ENCODE measurements at places on chromosomes 7 and 10. TPM values are rescaled to one million over a fixed set of nuclear protein-coding genes. Genes with fewer than 3 reads are reported as not detected.

- DNase-seq, result no peak
Measured at GRCh38 chr10:110514848-110515247, 17.1 kb downstream of the DUSP5 start.

The IFIT1B gene
- total RNA-seq, result not detected

- DNase-seq, result no peak
Measured at GRCh38 chr7:45567713-45568112, 6.5 kb upstream of the ADCY1 start.

The GNAT3 gene
- total RNA-seq, result not detected

The ODAD2 gene
- total RNA-seq, result 3.8 TPM

DNA sequence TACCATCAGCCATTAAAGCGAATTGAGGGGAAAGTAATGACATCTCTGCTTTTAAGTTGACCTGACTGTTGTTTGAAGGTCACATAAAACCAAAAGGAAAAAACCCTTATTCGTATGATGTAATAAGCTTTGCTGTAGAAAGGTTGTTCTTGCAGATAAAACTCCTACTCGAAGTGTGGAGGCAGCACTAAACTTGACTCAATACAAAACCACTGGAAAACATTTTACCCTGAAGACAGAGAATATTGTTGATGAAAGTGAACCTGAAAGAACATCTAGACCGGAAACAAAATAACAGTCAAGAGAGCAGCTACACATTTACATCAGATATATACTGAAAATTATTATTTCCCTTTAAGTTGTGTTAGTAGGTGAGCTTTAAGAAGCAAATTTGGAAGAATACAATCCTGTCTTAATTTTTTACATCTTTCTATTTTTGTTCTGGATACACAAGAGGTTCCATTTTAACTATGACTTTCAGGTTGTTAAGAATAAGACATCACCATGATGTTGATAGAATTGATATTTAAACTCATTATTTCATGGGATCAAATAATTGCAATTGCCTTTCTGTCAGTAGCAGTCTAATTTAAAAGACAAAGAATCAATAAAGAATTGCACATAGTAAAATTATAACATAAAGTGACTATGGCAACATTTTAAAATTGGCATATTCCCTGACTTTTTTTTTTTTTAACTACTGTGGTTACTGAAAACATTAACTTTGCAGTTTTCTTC is 6.4 kb downstream of the ETV1 start:
- no peak for DNase-seq

The ZNF239 gene
- total RNA-seq, result 0.51 TPM

GRCh38 chr10:61195211-61195610 is 251.2 kb upstream of the RHOBTB1 start:
- no peak for DNase-seq

The EVX1 gene
- not detected for total RNA-seq

GRCh38 chr7:69780379-69780778 is 182.1 kb downstream of the AUTS2 start:
- no peak for DNase-seq

- DNase-seq, result no peak
Measured at GRCh38 chr7:124781418-124781817, 15.8 kb upstream of the GPR37 start.

The NFE2L3 gene
- total RNA-seq, result 38.6 TPM

The TAS2R16 gene
- not detected for total RNA-seq

All from dermis blood vessel endothelial cell (primary cell).